Spinal cord (tissue), 10 donors: ENCODE measurements at places on chromosomes 11 and 22. TPM values are rescaled to one million over a fixed set of nuclear protein-coding genes. Genes with fewer than 3 reads are reported as not detected.

The OR52E8 gene
- not detected for polyA plus RNA-seq

The MRPL40 gene
- polyA plus RNA-seq: 40.5 TPM

The TSGA10IP gene
- 0.60 TPM for polyA plus RNA-seq

The SHISAL1 gene
- polyA plus RNA-seq: 16.0 TPM

The XNDC1N gene
- polyA plus RNA-seq: 4.3 TPM

The C11orf21 gene
- 0.39 TPM for polyA plus RNA-seq

DNA sequence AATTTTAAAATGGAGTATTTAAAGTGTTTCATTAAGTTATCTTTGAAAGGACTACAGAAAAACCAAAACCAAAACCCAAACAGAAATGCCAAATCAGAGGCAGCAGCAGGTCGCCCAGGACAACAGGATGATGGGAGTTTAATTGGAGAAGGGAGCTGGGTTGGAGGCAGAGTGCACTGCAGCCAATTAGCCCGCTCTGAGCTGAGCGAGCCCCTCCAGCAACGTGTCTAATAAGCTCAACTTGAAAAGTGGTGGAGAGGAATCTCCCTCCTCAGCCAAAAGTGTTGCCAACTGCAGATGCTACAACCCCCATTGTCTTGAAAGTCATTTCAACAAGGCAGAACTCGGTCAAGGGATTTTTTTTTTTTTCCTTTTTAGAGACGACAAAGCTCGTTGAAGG lies 323.9 kb downstream of the CADM1 start:
- H3K27me3 ChIP-seq: no peaks in the 10 kb centered on the region
- H3K4me3 ChIP-seq: no peak overlapping the region
- no peak overlapping the region for H3K27ac ChIP-seq
- DNase-seq: no peak

DNA sequence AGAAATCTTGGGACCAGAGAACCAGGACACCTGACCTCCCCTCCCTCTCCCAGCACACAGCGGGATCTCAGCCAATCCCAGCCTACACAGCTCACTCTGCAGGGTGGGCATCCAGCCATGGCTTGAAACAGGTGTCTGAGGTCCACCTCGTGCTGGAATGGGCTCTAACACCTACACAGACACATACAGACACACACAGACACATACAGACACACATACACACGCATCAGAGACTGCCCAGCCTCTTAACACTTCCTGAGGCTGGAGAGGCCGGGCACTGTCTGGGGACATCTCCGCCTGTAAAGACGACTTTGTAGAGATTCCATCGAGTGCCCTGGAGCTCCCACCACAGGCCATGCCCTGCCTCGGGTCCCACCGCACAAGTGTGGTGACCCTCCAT lies 36.7 kb downstream of the CAPN1 start:
- peaks cover 3% of the 10 kb centered on the region for H3K4me1 ChIP-seq
- no peak overlapping the region for H3K4me3 ChIP-seq
- H3K36me3 ChIP-seq: peaks cover 14% of the 10 kb centered on the region
- no peaks in the 10 kb centered on the region for H3K27me3 ChIP-seq
- DNase-seq: no peak
- no peak overlapping the region for H3K27ac ChIP-seq

DNA sequence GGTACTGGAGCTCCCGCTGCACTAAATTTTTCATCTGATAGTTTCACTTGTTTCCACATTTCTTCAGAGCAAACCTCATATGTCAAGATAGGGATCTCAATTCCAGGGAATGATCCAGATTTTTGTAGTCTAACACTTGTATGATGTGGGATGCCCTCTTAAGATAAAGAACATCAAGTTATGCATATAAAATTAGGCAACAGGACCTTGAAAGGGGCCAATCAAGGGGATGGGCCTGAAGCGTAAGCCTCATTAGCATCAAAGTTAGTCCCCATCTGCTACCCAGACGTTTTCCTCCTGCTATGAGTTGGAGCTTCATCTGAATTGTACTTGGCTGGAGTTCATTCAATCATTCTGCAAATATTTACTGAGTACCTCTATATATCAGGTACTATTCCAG lies 17.5 kb downstream of the PDGFD start:
- DNase-seq: no peak
- no peak overlapping the region for H3K27ac ChIP-seq
- H3K36me3 ChIP-seq: no peaks in the 10 kb centered on the region
- no peak overlapping the region for H3K4me3 ChIP-seq

DNA sequence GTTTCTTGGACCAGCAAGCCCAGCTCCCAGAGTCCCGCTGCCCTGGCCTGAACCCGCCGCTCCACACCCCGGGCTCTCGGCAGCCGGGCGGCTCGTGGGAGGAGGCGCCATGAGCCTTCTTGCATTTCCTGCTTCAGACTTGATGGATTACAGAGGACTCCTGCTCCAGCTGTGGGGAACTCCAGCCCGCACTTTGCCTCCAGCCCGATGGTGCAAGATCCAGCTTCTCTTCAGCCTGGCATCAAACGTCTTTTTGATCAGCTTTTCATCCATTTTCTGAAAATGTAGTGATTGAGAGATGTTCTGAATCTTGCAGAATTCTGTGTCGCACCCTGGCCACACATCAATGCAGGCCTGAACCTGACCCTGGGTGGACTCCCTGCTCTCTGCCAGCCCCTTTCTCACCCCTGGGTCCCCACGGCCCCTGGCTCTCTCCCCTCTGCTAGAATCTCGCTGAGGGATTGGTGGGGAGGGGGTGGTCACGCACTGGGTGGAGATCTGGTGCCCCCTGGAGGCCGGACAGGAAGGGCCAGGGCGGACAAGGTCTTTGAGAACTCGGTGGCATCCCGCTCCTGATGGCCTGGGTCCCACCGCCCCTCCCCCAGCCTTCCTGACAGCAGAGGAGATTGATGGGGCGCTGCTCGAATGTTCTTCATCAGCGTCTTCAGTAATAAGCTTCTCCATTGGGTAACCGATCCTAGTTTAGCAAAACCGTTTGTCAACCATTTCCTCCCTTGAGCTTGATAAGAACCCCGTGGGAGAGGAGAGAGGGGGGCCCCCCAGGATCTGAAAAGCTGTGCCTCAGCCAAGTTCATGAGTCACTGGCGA lies 12.1 kb upstream of the NFAM1 start:
- DNase-seq: peak; percentile 77
- H3K36me3 ChIP-seq: no peaks in the 10 kb centered on the region
- H3K4me3 ChIP-seq: peak overlapping the region; percentile 49
- H3K27me3 ChIP-seq: no peaks in the 10 kb centered on the region

DNA sequence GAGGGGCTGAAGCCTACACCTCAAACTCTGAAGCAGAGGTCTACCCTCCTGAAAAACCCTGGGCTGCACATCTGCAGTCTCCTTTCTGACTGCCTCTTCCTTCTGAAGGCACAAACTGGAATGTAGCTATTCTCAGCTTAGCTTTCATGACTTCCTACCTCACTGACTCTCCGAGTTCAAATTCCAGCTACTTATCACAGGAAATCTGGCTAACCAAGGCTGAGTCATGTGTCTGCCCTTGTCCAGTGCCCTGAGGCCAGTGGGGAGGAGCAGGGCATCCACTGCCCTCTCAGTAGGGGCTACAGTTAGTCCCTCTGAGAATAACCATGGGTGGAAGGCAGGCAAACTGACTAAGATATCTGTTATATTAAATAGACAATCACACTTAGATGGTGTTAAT lies 29.2 kb downstream of the PDGFD start:
- no peaks in the 10 kb centered on the region for H3K27me3 ChIP-seq
- DNase-seq: no peak
- no peak overlapping the region for H3K27ac ChIP-seq
- H3K36me3 ChIP-seq: no peaks in the 10 kb centered on the region
- no peaks in the 10 kb centered on the region for H3K4me1 ChIP-seq
- no peak overlapping the region for H3K4me3 ChIP-seq

- no peak overlapping the region for H3K27ac ChIP-seq
- peaks cover 17% of the 10 kb centered on the region for H3K4me1 ChIP-seq
- H3K36me3 ChIP-seq: peaks cover 6% of the 10 kb centered on the region
- peak; percentile 55 for DNase-seq
Observed at GRCh38 chr22:27879923-27880322, 39.1 kb downstream of the PITPNB start.

- H3K27ac ChIP-seq: no peak overlapping the region
- DNase-seq: no peak
- H3K27me3 ChIP-seq: no peaks in the 10 kb centered on the region
- no peaks in the 10 kb centered on the region for H3K36me3 ChIP-seq
Observed at GRCh38 chr11:112321501-112322172, 61.0 kb upstream of the PLET1 start.

GRCh38 chr11:20627026-20627425 lies 27.6 kb downstream of the SLC6A5 start:
- no peak overlapping the region for H3K27ac ChIP-seq
- no peaks in the 10 kb centered on the region for H3K27me3 ChIP-seq
- H3K36me3 ChIP-seq: no peaks in the 10 kb centered on the region
- H3K4me1 ChIP-seq: no peaks in the 10 kb centered on the region

DNA sequence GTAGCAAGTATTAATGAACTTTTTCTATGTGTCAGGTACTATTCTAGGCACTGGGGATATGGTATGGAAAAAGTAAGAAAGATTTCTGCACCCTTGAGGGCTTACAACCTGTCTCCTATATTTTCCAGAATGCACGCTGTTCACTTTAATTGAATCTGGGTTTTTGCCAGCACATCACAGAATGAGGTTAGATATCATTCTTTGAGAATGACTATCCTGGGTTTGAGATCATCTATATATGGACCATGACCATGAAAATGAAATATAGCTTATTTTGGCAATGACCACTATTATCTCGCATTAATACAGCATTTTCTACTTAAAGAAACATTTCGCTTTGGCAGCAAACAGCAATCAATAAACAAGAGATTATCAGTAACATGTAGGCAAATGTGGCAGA lies 46.9 kb downstream of the C11orf71 start:
- H3K4me3 ChIP-seq: no peak overlapping the region
- no peak for DNase-seq
- H3K27me3 ChIP-seq: no peaks in the 10 kb centered on the region
- H3K4me1 ChIP-seq: no peaks in the 10 kb centered on the region

- H3K27me3 ChIP-seq: no peaks in the 10 kb centered on the region
- H3K27ac ChIP-seq: no peak overlapping the region
- no peak for DNase-seq
- H3K4me3 ChIP-seq: no peak overlapping the region
- no peaks in the 10 kb centered on the region for H3K36me3 ChIP-seq
Observed at GRCh38 chr11:45593992-45594391, 71.4 kb downstream of the CHST1 start.

- H3K27ac ChIP-seq: no peak overlapping the region
- no peak for DNase-seq
- H3K36me3 ChIP-seq: peaks cover 62% of the 10 kb centered on the region
- no peak overlapping the region for H3K4me3 ChIP-seq
- H3K4me1 ChIP-seq: no peaks in the 10 kb centered on the region
Observed at GRCh38 chr22:23698094-23698493, 7.3 kb downstream of the RGL4 start.

DNA sequence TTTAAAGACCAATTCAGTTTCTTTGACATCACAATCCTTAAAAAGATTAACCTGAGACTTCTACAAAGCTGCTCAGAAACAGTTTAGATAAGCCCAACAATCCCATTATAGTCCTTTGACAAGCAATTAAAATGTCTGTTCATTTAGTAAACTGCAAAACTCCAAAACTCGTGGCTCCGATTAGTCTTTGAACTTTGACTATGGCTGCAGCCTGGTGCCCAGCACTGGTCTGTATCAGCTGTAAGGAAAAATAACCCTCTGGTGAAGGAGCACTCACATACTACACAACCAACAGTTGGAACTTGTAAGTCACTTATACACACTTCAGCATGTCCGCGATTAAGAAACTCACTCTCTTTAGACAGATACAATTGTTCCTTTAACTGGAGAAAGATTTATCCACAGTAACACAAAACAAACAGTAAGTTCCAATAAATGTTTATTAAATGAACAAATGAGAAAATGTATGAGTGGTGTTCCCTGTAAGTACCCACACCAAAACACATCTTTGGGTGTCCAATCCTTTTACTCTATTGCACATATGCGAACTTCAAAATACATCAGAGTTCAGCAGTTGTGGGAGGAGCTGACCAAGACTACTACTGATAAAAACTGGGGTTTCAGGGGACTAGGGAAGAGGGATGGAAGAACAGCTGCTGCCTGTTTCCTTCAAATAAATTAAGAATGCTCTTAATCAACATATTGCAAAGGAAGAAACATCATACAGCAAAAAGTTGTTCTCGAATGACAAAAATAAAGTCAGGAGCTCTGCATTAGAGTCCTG lies 36.4 kb downstream of the PITPNB start:
- peaks cover 17% of the 10 kb centered on the region for H3K4me1 ChIP-seq
- no peak for DNase-seq
- peak overlapping the region; percentile 87 for H3K27ac ChIP-seq
- H3K27me3 ChIP-seq: no peaks in the 10 kb centered on the region

DNA sequence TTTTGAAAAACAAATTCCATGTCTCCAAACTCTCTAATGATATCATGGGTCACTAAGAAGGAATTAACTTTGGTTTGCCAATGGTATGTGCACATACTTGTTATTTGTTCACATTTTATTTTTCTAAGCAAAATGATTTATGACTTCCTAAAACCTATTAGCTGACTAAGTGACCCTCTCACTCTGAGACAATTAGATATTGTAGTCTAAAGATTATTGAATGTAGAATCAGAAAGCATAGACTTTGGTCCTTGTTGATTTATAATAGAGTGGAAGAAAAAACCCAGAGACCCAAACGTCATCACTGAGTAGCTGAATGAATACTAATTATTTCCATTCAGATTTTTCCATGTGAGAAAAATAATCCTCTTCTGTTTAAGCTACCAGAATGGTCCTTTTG lies 243.5 kb upstream of the ANO3 start:
- no peaks in the 10 kb centered on the region for H3K36me3 ChIP-seq
- no peak overlapping the region for H3K4me3 ChIP-seq
- no peaks in the 10 kb centered on the region for H3K4me1 ChIP-seq
- H3K27me3 ChIP-seq: no peaks in the 10 kb centered on the region
- DNase-seq: no peak
